Right renal pelvis (tissue), 4 donors: ENCODE measurements at places on chromosomes 11 and 22. TPM values are rescaled to one million over a fixed set of nuclear protein-coding genes. Genes with fewer than 3 reads are reported as not detected.

GRCh38 chr22:50581950-50582492 is 628 bp downstream of the CHKB start:
- DNase-seq: no peak

Gene ACRV1
- 1.3 TPM for polyA plus RNA-seq

GRCh38 chr11:87251560-87251959 is 213.8 kb downstream of the TMEM135 start:
- DNase-seq: no peak

DNA sequence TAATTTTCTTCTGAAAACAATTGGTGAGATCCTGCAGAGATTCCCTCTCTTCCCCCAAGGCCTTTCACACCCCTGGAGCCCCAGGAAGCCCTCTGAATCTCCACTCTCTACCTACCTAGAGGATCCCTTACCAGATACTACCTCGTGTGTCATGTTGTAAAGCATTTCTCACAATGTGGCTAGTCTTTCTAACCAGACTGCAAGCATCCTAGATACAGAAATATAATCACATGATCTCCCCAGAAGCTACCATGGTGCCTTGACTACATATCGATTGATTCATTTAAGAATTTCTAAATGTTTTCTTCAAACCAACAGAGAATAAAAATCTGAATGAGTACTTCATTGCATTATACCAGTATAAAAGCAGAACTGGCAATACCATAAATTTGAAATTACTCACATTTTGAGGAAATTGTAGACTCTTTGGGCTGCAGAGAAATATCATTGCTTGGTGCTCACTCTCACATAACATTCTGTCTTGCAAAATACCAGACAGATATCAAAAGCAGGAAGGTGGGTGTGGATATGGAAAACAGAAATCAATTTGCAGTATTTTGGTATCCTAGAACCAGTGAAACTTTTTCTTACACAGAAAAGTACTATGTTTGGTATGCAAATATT is 113.5 kb downstream of the MAML2 start:
- no peak for DNase-seq

DNA sequence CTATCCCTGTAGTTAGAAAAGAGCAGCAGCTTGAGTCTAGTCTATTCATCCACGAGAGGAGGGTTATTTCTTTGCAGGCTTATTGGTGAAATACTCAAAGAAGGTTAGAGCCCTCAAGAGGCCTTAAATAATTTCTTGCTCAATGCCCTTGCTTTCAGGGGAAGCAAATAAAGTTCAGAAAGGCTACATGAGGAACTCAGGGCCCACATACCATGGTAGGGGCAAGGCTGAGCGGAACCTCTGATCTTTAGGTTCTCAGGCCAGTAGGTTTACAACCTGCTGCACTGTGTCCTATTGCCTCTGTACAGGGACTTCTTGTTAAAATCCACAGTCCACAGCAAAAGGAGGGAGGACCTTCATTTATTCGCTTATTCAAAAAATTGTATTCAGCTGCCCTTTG is 101.7 kb downstream of the ADAMTS15 start:
- no peak for DNase-seq

GRCh38 chr11:100791860-100792259 is 104.8 kb downstream of the ARHGAP42 start:
- DNase-seq: no peak

DNA sequence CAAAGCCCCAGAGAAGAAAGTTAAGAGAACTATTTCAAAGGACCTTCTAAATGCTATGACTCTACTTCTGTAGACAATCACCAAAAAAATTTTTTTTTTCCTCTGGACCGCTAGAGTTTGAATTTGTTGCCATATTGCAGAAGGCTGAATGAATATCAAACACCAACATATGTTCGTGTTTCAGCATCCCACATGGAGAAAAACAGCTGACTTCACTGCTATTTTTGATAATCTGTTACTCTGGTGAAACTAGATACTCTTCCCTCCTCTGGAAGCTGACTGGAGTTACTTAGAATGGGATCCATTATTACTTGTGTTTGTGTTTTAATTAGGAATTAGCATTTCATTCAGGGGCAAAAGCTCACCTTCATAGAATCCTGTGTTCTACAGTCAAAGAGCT is 447.0 kb downstream of the AASDHPPT start:
- no peak for DNase-seq

DNA sequence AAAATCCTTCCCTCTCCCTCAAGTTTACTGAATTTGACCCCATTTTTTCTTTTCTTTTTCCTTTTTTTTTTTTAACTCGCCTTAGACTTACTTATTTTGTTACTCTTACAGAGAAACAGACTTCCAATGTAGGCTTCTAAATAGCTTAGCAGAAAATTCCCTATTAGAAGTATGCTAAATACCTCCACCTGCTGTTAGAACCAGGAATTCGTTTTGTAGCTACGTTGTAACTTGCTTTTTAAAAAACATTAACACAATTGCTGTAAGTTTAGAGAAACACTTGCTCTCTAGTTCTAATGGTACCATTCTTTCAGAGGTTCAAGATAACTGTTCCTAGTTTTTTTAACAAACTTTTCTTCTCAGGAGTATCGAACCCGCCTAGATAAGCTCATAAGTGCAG is 324.2 kb downstream of the DCDC1 start:
- no peak for DNase-seq

DNA sequence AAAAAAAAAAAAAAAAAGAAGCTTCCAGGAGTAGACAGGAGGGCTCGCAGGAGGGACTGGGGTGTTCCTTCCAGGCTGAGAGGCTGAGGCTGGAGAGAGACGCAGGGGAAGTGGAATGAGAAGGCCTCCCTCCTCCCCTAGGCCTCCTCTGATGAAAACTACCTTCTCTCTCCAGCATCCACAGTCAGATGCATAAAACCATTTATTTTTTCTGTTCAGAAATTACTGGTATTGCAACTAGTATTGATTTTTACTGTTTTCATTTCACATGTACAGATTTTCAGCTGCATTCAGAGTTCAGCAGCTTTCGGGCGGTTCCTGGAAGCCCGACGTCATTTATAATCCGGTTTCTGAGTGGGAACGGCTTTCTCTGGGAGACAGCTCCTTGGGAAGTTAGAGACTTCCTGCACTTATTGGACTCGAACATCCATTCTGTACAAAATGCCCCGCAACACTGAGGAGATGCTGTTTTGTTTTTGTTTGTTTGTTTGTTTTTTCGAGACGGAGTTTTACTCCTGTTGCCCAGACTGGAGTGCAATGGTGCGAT is 6.9 kb upstream of the NFAM1 start:
- DNase-seq: no peak

Gene RCOR2
- polyA plus RNA-seq: 10.5 TPM

DNA sequence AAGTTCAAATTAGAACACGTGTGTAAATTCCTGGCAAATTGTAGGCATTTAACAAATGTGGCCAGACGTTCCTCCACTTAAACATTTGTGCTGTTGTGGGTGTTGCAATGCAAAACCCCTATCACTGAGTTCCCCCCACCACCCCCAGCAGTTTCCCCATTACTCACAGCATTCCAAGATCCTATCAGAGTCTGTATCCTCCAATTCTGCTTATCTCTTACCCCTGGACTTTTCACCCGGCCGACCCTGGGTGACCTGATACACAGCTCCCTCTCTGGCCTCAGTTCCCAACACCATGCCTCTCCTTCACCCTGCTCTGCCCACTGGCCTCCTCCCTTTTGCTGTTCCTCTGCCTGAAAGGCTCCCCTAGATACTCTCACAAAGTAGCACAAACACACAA is 31.4 kb upstream of the AQP11 start:
- DNase-seq: no peak
